Naive thymus-derived CD4-positive, alpha-beta T cell (primary cell): ENCODE measurements at places on chromosomes 1 and 21.
A peak's percentile ranks its signal among the peaks of the same experiment; 100 is the strongest.

DNA sequence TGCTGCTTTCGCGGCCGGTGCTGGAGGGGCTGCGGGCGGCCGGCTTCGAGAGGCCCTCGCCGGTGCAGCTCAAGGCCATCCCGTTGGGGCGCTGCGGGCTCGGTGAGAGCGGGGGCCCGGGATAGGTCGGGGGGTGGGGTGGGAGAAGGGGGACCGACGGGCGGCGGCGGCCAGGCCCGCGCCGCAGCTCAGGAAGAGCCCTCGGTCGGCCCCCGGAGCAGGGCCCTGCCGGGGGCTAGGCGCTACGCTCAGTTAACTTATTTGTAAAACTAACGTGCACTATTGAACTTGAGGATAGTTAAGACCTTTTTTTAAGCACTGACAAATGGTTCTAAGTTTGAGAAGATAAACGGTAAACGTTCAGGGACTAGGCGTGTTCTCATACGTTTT, 418 bp downstream of the DDX20 start:
- no peaks in the 10 kb centered on the region for H3K27me3 ChIP-seq
- peak overlapping the region; percentile 92 for H3K27ac ChIP-seq
- H3K4me3 ChIP-seq, result peak overlapping the region; percentile 87
- no peak for DNase-seq

GRCh38 chr1:229253151-229253974, 17.5 kb upstream of the RAB4A start:
- H3K27ac ChIP-seq, result peak overlapping the region; percentile 71
- H3K27me3 ChIP-seq, result no peaks in the 10 kb centered on the region
- peak overlapping the region; percentile 14 for H3K4me3 ChIP-seq

DNA sequence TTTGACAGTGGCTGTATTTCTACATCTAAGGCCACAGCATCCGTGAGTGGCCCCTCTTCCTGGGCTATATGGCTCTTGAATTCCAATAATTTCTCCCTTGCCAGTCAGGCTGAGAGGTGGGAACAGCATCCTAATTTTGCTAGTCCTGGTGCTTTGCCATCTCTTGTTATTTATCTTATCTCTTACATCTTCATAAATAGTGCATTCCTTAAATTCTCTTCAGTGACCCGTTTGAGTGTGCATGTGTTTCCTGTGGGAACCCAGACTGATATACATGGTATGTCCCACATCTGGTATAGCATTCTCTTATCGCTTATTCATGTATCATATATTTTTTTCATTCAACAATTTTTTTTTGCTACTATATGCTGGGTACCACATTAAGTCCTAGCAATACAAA, 9.9 kb downstream of the S100A11 start:
- peaks cover 6% of the 10 kb centered on the region for H3K36me3 ChIP-seq
- H3K4me1 ChIP-seq, result no peaks in the 10 kb centered on the region
- H3K27ac ChIP-seq, result no peak overlapping the region
- DNase-seq, result no peak

DNA sequence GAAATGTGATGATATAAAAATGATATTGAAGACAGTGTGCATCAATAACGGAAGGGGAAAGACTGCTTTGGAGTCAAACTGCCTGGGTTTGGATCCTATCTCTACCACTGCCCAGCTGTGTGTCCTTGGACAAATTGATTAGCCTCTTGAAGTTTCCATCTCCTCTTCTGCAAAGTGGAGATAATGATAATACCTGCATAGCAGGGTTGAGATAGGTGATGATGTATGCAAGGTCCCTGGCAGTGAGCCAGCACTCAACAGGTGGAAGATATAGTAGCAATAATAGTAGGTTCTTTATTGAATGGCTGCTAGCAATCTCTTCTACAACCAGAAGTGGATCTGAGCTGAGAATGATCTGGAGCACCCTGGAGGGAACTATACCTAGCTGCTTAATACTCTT, 166.7 kb downstream of the MIS18A start:
- no peaks in the 10 kb centered on the region for H3K4me1 ChIP-seq
- H3K27me3 ChIP-seq, result no peaks in the 10 kb centered on the region
- DNase-seq, result no peak
- H3K36me3 ChIP-seq, result no peaks in the 10 kb centered on the region
- H3K4me3 ChIP-seq, result no peak overlapping the region

DNA sequence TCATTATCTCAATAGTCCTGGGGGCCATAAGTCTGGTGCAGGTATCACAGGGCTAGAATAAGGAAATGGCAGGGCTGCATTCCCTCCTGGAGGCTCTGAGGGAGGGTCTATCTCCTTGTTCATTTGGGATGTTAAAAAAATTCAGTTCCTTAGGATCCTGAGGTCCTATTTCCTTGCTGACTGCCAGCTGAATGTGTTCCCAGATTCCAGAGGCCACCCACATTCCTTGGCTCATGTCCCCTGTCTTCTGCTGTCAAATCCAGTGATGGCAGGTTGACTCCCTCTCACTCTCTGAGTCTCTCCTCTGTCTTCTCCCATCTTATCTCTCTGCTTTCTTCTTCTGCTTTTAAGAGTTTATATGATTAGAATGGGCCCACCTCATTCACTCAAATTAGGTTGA, 400.6 kb downstream of the PTPRU start:
- H3K27me3 ChIP-seq, result no peaks in the 10 kb centered on the region
- no peak for DNase-seq
- no peak overlapping the region for H3K27ac ChIP-seq
- H3K36me3 ChIP-seq, result no peaks in the 10 kb centered on the region

- no peak for DNase-seq
- no peak overlapping the region for H3K4me3 ChIP-seq
- H3K36me3 ChIP-seq, result no peaks in the 10 kb centered on the region
- H3K27me3 ChIP-seq, result no peaks in the 10 kb centered on the region
- no peak overlapping the region for H3K27ac ChIP-seq
Measured at GRCh38 chr1:193763266-193763665, 576.9 kb upstream of the B3GALT2 start.

GRCh38 chr1:162694911-162695310, 62.6 kb downstream of the DDR2 start:
- H3K4me1 ChIP-seq, result no peaks in the 10 kb centered on the region
- H3K27me3 ChIP-seq, result no peaks in the 10 kb centered on the region
- DNase-seq, result no peak
- no peak overlapping the region for H3K27ac ChIP-seq
- H3K36me3 ChIP-seq, result no peaks in the 10 kb centered on the region

- no peak overlapping the region for H3K27ac ChIP-seq
- peaks cover 17% of the 10 kb centered on the region for H3K4me1 ChIP-seq
- H3K4me3 ChIP-seq, result no peak overlapping the region
Measured at GRCh38 chr1:230103306-230104173, 36.5 kb downstream of the GALNT2 start.

GRCh38 chr1:226870026-226870400, 403 bp upstream of the PSEN2 start:
- DNase-seq, result no peak
- peak overlapping the region; percentile 57 for H3K4me3 ChIP-seq
- no peak overlapping the region for H3K27ac ChIP-seq
- H3K36me3 ChIP-seq, result no peaks in the 10 kb centered on the region
- peaks cover 3% of the 10 kb centered on the region for H3K4me1 ChIP-seq
- no peaks in the 10 kb centered on the region for H3K27me3 ChIP-seq

DNA sequence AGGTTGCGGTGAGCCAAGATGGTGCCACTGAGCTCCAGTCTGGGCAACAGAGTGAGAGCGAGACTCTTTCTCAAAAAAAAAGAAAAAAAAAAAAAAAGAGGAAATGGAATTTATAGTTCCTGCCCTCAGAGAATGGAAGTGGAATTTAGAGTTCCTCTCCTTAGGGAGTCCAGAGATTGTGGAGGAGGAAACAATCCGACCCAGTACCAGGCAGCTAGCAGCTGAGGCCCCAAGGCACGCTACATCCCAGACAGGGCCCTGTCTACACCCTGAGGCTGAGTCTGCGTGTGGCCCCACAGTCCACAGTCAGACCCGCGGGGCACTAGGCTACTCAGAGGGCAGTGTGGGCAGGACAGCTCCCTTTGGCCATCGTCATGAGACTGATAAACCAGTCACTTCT, 1.9 kb upstream of the MFN2 start:
- H3K27ac ChIP-seq, result no peak overlapping the region
- peaks cover 22% of the 10 kb centered on the region for H3K4me1 ChIP-seq
- DNase-seq, result no peak
- no peaks in the 10 kb centered on the region for H3K27me3 ChIP-seq
- H3K36me3 ChIP-seq, result peaks cover 21% of the 10 kb centered on the region

- peak overlapping the region; percentile 83 for H3K4me3 ChIP-seq
- H3K36me3 ChIP-seq, result no peaks in the 10 kb centered on the region
- no peak overlapping the region for H3K27ac ChIP-seq
- DNase-seq, result no peak
- H3K4me1 ChIP-seq, result peaks cover 3% of the 10 kb centered on the region
- H3K27me3 ChIP-seq, result peaks cover 3% of the 10 kb centered on the region
Measured at GRCh38 chr1:156081180-156081916, 917 bp downstream of the MEX3A start.

DNA sequence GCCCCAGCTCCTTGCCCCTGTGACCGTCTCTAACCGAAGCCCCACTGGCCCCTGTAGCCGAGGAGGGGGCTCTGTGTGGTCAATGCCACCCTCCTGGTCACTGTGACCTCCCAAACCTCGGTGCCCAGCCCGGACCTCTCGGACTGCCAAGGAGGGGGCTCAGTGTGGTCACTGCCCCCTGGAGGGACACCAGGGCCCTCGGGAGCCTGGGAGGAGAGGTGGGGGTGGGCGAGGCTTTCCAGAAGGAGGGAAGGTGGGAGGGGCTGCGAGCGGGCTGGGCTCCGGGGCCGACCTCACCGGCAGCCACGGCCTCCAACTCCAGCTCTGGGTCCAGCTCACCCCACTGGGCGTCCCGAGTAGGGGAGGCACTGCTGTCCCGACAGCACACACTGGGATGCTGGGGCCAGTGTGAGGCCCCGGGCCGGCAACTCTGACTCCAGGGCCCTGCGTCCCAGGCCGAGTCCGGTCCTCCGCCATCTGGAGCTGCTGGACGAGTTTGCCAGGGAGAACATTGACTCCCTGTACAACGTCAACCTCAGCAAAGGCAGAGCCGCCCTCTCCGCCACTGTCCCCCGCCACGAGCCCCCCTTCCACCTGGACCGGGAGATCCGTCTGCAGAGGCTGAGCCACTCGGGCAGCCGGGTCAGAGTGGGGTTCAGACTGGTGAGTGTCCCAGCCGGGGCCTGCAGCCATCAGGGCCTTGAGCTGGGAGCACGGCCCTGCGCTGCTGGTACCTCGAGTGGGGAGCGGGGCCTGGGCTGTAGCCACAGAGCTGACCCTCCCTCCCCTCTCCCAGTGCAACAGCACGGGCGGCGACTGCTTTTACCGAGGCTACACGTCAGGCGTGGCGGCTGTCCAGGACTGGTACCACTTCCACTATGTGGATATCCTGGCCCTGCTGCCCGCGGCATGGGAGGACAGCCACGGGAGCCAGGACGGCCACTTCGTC, 6.4 kb downstream of the SCNN1D start:
- no peaks in the 10 kb centered on the region for H3K36me3 ChIP-seq
- no peaks in the 10 kb centered on the region for H3K27me3 ChIP-seq
- no peak overlapping the region for H3K4me3 ChIP-seq
- no peaks in the 10 kb centered on the region for H3K4me1 ChIP-seq
- H3K27ac ChIP-seq, result no peak overlapping the region

GRCh38 chr1:84643183-84643582, 47.1 kb downstream of the SSX2IP start:
- no peak overlapping the region for H3K4me3 ChIP-seq
- no peak overlapping the region for H3K27ac ChIP-seq
- no peaks in the 10 kb centered on the region for H3K27me3 ChIP-seq
- no peaks in the 10 kb centered on the region for H3K36me3 ChIP-seq

DNA sequence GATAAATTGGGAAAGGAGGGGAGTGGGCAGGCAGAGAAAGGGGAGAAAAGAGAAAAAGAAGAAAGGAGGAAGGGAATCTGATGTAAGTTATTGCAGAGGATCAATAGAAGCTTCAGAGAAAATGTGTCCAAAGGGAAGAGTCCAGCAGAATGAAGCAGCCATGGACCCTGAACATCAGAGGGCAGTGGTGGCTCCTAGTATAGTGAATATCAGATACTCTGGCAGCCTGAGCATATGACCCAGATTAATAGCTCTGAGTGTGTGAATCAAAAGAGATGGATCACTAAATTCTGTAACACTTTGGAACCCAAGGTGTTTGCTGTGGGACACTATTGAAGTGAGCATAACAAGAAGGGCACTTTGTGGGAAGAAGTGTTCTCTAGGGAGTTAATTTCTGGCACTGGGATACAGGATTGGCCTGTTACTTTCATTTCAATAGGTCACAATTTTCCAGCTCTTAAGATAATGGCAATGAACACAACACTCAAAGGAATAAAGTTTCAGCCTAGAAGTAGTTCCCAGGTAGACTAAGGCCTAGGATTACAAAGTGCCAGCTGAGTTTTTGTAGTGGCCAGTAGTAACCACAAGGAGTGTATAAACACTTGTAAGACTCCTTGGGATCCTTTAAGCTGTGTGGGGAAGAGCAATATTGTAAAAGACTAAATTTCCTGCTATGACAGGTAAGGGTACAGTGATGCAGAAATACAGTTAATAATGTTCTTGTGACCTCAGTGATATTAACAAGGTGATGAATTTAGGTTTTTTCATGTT, 164.5 kb upstream of the BEND5 start:
- no peaks in the 10 kb centered on the region for H3K4me1 ChIP-seq
- no peak for DNase-seq
- no peaks in the 10 kb centered on the region for H3K27me3 ChIP-seq
- H3K36me3 ChIP-seq, result no peaks in the 10 kb centered on the region

DNA sequence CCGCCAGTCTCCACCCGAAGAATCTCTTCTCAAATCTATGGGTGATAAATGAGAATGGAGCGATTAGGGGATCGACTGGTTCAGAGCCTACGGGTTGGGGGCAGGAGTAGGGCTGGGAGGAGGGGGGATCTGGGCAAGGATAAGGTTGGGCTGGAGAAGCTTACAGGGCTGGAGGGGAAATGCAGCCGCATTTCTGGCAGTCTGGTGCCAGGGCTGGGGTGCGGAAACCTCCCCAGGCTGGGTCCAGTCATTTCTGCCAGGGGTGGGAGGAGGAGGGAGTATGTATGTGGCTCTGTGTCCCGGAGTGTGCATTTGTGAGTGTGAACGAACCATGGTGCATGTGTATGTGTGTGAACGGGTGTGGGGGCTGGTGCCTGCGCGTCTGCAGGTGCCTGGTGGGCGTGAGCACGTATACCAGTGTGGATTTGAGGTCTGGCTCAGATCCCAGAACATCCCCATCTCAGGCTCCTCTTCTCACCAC, 10.2 kb downstream of the C1orf216 start:
- H3K4me1 ChIP-seq, result peaks cover 5% of the 10 kb centered on the region
- no peak overlapping the region for H3K27ac ChIP-seq
- peak overlapping the region; percentile 43 for H3K4me3 ChIP-seq

GRCh38 chr1:101135526-101135925, 101.3 kb upstream of the S1PR1 start:
- H3K27ac ChIP-seq, result no peak overlapping the region
- no peak overlapping the region for H3K4me3 ChIP-seq
- H3K4me1 ChIP-seq, result peaks cover 43% of the 10 kb centered on the region
- H3K36me3 ChIP-seq, result no peaks in the 10 kb centered on the region
- no peak for DNase-seq

GRCh38 chr1:42756956-42757891, 9.6 kb downstream of the P3H1 start:
- H3K4me3 ChIP-seq, result no peak overlapping the region
- no peak overlapping the region for H3K27ac ChIP-seq
- DNase-seq, result no peak

GRCh38 chr1:198179556-198179981, 22.8 kb downstream of the NEK7 start:
- H3K27ac ChIP-seq, result peak overlapping the region; percentile 57
- H3K27me3 ChIP-seq, result no peaks in the 10 kb centered on the region
- H3K36me3 ChIP-seq, result no peaks in the 10 kb centered on the region
- DNase-seq, result no peak
- peak overlapping the region; percentile 21 for H3K4me3 ChIP-seq

- no peaks in the 10 kb centered on the region for H3K27me3 ChIP-seq
- no peak overlapping the region for H3K4me3 ChIP-seq
- no peaks in the 10 kb centered on the region for H3K36me3 ChIP-seq
Measured at GRCh38 chr1:60762911-60763310, 319.4 kb upstream of the NFIA start.

GRCh38 chr1:33349081-33349759, 28.3 kb upstream of the A3GALT2 start:
- no peaks in the 10 kb centered on the region for H3K27me3 ChIP-seq
- H3K4me3 ChIP-seq, result peak overlapping the region; percentile 61
- H3K4me1 ChIP-seq, result peaks cover 25% of the 10 kb centered on the region
- peak; percentile 18 for DNase-seq
